ENCODE measurements at places on chromosomes 12 and 14.

DNA sequence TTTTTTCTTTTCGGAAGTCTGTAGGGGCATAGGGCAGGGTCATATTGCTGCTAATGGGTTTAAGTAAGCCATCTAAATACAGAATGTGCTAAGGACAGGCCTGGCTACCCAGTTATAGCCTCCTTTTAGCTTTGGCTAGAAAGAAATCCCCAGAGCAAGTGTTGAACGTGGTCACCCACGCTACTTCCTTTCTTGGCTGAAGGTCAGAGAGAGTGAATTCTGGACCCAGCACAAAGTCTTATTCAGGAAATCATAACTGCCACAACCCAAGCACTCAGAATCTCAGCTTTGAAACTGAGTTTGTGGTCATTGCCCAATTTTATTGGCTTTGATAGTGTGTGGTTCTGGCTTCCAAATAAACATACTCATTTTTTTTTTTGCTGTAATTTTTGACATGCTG lies 542.1 kb upstream of the ATP2B1 start:
- no peak for DNase-seq

DNA sequence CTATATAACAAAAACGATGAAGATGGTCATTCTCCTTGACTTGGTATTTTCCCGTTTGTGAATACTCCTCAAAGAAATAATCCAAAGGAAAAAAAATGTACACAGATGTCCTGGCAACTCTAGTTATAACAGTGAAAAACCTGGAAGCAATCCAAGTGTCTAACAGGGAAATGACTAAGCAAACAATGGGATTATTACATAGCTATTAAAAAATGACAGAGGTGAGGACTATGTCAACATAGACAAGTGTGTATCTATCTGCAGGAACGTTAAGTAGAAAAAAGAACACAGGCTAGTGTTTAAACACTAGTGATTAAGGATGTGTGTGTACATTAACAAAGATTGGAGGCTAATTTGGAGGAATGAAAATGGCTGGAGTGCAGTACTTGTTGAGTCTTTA lies 5.9 kb upstream of the APOLD1 start:
- DNase-seq, result peak; percentile 81

DNA sequence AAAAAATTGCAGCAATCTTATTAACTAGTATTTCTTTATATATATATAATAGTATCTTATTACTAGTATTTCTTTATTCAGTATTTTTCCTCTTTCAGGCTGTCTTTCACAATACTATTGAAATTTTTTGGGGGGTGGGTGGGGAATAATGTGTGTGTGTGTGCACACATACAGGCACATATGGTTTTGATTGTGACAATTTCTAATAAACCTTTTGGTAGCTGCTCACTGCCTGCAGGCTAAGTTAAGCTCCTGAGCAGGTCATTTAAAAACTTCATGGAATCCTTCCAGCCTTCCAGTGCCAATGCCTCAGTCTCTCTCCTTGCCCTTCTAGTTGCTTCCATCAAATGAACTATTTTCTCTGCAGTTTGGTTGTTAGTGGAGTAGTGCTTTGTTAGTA lies 490.1 kb downstream of the PCNX1 start:
- peak; percentile 60 for DNase-seq

DNA sequence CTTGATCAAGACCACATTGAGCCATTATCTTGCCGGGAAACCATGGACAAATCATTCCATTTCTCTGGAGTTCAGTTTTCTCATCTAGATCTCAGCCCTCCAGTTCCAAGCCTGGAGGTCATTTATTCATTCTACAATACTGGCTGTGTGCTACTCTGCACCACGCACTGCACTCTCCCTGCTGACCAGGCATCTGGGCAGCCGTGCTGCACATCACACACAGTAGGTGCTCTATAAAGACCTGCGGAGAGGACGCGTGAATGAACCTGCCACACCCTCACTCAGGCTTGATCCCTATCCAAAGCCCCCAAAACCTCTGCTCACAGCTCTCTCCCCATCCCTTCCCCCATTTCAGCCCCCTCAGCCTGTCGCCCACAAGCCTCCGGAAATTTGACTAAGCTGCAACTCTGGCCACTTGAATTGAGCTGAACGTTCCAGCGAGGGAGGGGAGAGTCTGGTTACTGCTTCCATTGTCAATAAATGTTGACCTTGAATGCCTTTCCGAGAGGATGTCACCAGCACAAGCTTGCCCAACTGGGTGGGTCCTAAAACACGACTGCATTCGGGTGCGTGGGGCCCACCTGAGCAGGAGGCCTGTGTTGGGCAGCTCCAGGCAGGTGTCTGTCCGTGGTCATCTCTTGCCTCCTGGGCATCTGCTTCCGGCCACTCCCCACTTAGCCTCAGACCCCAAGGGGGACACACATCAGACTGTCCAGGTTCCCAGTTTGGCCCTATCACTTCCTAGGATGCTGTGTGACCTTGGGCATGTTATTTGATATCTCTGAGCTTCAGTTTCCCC lies 17.8 kb downstream of the FAIM2 start:
- DNase-seq, result no peak

- no peak for DNase-seq
These were observed 34.4 kb upstream of the NDUFA12 start for GRCh38 chr12:95037906-95038305.

DNA sequence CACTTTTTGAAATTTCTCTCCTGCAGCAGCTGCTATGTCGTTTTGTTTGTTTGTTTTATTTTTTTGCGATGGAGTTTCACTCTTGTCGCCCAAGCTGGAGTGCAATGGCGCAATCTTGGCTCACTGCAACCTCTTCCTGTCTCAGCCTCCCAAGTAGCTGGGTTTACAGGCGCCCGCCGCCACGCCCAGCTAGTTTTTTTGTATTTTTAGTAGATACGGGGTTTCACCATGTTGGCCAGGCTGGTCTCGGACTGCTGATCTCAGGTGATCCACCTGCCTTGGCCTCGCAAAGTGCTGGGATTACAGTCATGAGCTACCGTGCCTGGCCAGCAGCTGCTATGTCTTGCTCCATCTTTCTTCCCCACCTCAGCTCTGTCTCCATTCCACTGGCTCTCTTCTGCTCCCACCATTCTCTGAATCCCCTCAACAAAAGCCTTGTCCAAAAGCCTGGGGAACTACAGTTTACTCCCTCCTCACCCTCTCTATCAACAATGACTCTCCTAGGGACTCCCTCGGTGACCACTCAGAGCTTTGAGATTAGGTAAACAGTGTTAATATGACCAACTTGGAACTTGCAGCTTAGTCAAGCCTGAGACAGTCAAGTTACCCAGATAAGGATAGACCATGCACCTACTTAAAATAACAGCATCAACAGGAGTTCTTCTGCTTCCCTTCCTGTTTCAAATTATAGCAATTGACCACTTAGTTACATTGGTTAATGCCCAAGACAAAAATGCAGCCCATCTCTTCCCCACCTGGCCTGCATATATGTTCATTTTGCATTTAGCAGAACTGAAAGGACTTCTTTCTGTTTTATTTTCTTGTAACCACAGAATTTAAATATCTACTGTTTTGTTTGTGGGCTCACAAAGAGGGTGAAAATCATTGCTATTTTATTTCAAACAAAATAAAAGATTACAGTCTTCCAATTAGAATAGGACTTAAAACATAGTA lies 189.0 kb upstream of the AMIGO2 start:
- no peak for DNase-seq

DNA sequence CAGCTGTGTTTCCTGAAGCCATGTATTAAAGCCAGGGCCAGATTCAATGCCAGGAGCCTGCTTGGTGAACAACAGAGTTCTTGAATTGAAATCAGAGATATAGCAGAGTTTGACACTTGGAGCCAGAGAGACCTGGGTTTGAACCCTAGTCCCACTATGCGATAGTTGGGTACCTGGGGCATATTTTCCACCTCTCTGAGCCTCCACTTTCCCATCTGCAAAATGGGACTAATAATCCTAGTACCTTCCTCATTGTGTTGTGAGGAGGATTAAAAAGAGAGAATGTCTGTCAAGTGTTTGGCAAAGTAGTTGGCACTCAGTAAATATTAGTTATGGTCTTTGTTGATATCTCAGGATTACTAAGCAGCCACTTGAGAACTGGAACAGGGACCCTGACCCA lies 6.0 kb upstream of the HRK start:
- no peak for DNase-seq

DNA sequence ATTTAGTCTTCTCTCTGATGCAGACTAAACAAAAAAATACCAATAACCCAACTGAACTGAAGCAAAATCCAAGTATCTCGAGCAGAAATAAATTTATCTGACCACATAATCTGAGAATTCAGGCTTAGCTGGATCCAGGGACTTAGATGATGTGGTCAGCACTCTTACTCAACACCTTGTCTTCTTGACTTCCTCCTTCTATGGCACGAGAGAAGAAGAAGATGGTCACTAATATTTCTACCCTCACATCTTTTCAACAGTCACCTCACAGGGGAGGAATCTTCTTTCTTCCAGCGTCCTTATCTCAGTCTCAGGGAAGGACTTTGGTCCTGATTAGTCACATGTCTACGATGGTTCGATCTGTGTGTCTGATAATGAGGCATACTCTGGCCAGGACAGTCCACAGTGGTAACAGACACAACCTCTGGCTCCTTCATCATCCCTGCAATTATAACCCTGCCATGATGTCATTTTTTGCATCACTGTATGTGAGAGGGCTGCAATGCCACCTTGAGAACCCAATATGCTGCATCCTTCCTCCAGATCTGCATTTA lies 15.8 kb downstream of the RGS6 start:
- DNase-seq, result no peak

DNA sequence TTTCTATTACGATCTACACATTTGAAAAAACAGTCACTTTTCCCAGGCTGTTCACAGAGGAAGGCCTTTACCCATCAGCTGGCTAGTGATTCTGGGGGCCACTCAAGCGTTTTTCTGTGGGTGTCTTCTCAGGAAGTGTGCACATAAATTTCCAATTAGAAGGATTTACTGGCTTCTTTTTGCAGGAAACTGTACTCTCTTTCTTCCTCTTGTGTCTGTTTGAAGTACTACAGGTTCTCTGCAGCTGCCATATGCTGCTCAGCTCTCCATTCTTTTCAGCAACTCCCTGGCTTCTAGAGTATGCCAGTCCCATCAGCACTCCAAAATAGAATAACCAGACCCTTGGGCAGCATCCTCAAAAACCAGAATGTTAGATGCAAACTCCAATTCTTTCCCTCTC lies 110.4 kb upstream of the NAV3 start:
- DNase-seq, result no peak

GRCh38 chr12:95083471-95083870 lies 10.1 kb upstream of the NR2C1 start:
- DNase-seq, result peak; percentile 7

DNA sequence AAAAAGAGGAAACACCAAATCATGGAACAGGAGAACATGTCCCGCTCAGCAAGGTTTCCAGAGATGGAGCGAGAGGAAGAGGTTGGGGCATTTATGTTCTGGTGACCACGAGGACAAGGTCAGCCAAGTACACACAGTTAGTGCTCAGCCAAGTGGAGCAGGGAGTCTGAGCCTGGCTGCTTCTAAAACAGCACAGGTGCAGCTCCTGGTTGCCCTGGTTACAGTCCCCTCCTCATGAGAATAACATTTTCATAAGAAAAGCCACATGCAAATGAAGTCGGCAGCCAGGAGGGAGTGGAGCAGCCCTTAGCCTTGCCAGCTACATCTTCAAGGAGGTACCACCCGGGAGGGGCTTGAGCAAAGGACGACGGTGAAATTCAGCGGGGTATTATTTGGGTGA lies 81.8 kb downstream of the NOS1 start:
- no peak for DNase-seq

- peak; percentile 34 for DNase-seq
These were observed 3.0 kb downstream of the EVL start for GRCh38 chr14:100067971-100068959.

- peak; percentile 40 for DNase-seq
These were observed 276.9 kb upstream of the PRKD1 start for GRCh38 chr14:30204431-30204980.

GRCh38 chr14:80535171-80535570 lies 323.9 kb upstream of the DIO2 start:
- peak; percentile 7 for DNase-seq

DNA sequence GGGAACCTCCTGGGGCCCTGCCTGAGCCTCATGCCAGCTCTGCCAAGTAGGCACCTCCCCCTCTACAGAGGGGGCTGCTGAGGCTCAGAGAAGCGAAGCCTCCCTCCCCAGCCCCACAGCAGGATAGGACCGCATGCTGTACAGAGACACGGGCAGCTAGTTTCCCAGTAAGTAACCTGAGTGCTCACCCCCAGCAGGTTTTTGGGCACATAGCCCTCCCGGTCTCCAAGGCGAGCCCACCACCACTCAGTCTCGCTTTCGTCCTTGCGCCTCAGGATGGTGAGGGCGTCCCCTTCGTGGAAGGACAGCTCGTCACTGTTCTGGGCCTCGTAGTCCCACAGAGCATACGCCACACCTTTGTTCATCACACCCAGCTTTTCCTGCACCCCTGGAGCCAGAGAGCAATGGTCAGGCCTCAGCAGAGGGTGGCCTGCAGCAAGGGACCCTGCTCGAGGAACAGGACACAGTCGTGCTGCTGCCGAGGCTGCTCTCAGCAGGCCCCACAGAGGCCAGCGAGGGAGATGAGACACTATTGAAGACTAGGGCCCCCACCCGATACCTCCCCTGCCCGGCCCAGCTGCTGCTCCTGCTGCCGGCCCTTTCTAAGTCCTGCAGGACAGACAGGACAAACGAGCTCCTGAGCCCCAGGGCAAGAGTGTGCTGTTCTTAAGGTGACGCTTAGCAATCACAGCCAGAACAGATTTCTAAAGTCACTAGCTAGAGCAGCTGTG lies 20.4 kb downstream of the ZFYVE21 start:
- no peak for DNase-seq

GRCh38 chr14:100649173-100649519 lies 61.9 kb upstream of the BEGAIN start:
- DNase-seq, result peak; percentile 70

- DNase-seq, result no peak
These were observed 20.8 kb upstream of the CHGA start for GRCh38 chr14:92902191-92902590.

GRCh38 chr12:116693286-116694227 lies 44.3 kb downstream of the SPRING1 start:
- DNase-seq, result no peak

GRCh38 chr14:56474419-56475022 lies 105.1 kb upstream of the TMEM260 start:
- peak; percentile 39 for DNase-seq

DNA sequence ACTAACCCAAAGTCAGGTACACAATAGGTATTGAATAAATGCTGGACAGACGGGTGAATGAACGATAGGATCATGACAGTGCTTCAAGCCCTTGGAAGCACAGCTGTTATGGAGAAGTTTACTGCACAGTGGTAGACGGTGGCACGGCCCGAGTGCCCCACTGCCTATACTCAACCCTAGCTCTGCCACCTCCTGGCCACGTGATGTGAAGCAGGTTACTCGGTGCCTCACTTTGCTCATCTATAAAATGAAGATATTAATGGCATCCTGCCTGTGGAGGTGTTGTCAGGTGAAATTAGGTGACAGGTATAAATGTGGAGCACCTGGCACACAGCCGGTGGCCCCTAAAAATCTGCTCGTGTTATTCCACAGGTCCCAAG lies 5.8 kb downstream of the ASB2 start:
- DNase-seq, result no peak

DNA sequence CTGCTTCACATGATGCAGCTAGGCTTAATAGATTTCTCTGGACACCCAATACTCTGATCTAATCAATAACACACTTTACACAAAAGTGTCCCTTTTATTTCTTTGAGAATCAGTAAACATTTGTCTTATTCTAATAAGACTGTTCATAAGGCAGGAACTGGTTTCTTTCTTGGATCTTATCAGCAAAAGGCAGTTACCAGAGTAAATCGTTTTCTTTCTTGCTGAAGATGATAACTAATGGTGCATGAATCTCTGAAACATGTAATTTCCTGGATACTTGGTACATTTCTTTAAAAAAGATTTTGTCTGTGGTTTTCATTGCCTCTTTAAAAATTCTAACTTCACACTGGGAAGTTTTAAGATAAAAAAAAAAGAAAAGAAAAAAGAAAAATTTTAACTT lies 39.6 kb downstream of the WIF1 start:
- no peak for DNase-seq

All from fibroblast of skin of right quadriceps (primary cell).